HFFc6 (cell line): ENCODE measurements at places on chromosomes 16 and 17. TPM values are rescaled to one million over a fixed set of nuclear protein-coding genes. Genes with fewer than 3 reads are reported as not detected.

DNA sequence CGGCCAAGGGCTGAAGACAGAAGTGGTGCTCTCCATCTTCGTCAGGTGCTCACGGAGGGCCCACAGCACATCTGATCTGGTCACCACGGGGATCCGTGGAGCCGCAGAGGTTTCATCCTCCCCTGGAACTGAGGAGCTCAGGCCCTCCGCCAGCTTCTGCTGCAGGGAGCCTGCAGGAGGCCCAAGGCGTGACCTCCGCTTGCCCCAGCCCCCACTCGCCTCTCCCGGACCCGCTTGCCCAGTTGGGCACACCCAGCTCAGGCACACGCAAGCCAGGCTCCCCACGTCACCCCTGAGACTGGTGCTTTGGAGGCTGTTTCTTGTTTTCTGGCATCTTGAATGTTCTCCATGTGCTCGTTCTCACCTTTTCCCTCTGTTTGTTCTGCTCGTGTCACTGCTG is 39.4 kb upstream of the CHMP6 start:
- no peak for DNase-seq

DNA sequence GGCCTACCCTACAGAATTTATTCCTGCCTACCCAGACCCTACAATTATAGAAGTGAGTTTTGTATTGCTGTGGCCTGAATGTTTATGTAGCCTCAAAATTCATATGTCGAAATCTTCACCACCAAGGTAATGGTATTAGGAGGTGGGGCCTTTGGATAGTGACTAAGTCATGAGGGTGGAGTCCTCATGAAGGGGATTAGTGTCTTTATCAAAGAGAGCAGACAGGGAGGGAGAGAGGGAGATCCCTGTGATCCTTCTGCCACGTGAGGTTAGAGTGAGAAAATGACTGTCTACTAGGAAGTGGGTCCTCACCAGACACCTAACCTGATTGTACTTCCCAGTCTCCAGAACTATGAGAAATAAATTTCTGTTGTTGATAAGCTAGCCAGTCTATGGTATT is 981 bp upstream of the DUXB start:
- DNase-seq = no peak

GRCh38 chr16:28974007-28974436 is 556 bp upstream of the SPNS1 start:
- DNase-seq = peak; percentile 67

- DNase-seq = peak; percentile 70
These were observed 56.8 kb downstream of the HIC1 start for GRCh38 chr17:2111691-2112090.

GRCh38 chr16:23587726-23588125 is 8.4 kb downstream of the NDUFAB1 start:
- peak; percentile 92 for DNase-seq

DNA sequence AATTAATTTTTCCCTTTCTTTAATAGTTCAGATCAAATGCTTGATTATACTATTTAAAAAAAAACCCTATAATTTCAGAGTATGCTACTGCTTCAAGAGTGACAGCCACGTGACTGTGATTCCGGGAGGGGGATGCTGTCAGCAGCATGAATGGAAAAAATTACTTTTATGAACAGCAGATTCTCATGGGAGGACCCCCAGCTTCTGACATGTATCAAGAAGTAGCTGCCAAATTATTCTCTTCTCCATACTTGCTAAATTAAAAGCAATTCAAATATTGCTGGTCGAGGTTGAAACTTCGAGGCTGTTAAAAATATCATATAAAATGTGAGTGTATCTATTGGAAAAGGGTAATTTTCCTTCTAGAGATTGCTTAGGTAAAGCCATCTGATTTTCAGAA is 95.0 kb downstream of the HS3ST4 start:
- DNase-seq = no peak

Gene ALDH3A1
- total RNA-seq = not detected in 3 replicates

Gene PITPNM3
- total RNA-seq = 0.87 to 1.1 TPM (median 1.1 TPM) in 3 replicates

GRCh38 chr17:77592106-77592865 is 366.2 kb upstream of the TNRC6C start:
- DNase-seq = no peak

Gene PALB2
- 10.6 to 12.0 TPM (median 11.1 TPM) in 3 replicates for total RNA-seq

DNA sequence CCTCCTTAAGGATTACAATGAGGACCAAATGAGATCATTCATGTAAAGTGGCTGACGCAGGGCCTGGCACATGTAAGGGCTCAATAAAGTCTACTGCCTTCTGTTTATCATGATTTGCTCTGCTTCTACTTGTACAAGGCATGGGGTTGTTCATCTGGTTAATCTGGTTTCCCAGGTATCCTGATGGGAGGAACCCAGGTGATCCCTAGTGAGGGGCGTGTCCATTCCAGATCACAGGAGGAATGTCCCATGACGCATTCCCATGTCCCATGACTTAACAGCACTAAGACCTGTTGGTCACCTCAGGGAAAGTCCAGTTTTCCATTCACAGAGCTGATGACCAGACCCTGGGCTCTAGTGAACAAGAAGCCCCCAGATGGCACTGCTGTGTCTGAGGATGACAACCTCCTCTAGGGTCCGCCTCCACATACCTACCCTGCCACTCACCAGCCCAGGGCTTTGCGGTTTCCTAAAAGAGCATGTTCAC is 11.5 kb upstream of the TPPP3 start:
- DNase-seq = no peak

- peak; percentile 42 for DNase-seq
These were observed 21.4 kb upstream of the SPACA3 start for GRCh38 chr17:32970281-32970680.

DNA sequence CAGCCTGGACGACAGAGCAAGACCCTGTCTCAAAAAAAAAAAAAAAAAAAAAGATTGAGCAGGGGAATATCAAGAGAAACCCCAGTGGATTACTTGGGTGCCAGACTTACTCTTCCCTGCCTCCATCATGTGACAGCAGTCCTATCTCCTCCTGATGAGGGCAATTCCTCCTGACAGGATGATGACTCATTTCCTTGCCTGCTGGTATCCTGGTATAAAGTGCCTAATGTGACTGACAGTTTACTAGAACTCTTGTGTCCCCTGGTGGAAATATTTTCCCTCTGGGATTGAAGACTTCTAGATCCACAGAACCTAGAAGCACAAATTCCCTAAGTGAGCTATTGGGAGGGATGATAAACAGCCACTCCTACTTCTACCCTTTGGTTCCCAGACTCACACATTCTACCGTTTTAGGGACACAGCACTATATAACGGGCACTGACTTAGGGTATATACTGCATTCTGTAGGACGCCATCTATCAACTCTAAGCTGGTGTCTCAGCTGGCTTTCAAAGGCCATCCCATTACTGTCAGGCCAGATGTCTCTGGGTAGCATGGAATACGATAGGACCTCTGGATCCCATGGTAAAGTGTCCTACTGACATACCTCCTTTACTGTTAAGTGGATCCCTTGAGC is 114.6 kb upstream of the MED13 start:
- peak; percentile 64 for DNase-seq

Gene ITGAX
- total RNA-seq = not detected in 3 replicates

GRCh38 chr17:46773676-46774075 is 44.8 kb downstream of the WNT3 start:
- no peak for DNase-seq

- no peak for DNase-seq
These were observed 154.5 kb downstream of the CBLN1 start for GRCh38 chr16:49127103-49127502.

GRCh38 chr16:52708476-52708875 is 161.5 kb upstream of the TOX3 start:
- DNase-seq = no peak

GRCh38 chr17:72560303-72561247 is 439.8 kb downstream of the SOX9 start:
- DNase-seq = peak; percentile 21

Gene AP1G1
- total RNA-seq = 78.0 to 107 TPM (median 97.4 TPM) in 3 replicates

GRCh38 chr17:79991924-79992648 is 43.6 kb downstream of the TBC1D16 start:
- DNase-seq = no peak

DNA sequence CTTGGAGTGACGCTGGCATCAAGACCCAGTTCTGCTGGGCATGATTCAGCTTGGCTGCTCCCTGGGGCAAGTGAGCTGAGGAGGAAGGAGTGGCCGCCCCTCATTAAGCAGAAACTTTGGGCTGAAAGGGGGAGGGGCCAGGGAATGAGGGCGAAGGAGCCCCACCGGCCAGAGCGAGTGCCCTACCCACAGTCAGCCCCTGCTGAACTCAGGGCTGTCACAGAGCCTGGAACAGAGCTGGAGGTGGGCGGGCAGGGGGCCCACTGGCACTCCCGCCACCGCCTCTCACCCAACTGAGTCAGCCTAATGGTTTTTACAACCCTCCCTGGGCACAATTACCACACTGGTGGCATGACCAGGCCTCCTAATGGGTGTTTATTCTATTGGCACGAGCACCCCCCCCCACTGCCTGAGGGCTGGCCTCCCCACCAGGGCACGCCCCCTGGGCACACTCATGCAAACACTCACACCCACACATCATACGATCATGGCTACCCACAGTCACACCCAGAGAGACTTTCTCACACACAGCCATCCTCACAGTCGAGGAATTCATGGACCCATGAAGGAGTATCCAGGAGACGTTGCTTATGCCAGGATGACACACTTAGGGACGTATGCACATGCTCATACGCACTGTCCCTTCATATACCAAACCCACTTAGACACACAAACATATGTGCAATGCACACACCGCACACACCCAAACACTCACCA is 19.2 kb downstream of the UNC119 start:
- no peak for DNase-seq

DNA sequence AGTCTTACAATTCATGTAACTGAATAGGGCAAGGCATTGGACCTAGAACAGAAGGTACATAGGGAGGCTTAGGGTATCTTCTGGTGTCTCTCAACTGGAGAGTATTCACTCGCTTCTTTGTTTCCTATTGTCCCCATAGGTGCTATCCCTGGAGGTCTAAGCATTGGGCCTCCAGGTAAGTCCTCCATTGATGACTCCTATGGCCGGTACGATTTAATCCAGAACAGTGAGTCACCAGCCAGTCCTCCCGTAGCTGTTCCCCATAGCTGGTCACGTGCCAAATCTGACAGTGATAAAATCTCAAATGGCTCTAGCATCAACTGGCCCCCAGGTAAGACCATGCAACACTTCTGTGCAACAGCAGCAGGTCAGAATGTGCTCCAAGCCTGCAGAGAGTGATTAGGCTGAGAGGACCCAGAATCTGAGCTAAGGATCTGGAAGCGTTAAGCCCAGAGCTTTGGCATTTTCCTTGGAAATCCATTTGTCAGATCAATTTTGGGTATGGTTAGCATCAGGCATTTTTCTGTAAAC is 35.7 kb downstream of the TMC6 start:
- no peak for DNase-seq

Gene SLC47A2
- not detected in 3 replicates for total RNA-seq

Gene OR1F1
- total RNA-seq = not detected in 3 replicates

Gene TNRC6A
- 31.0 to 41.0 TPM (median 34.3 TPM) in 3 replicates for total RNA-seq

- DNase-seq = no peak
These were observed 30.6 kb upstream of the MAP3K14 start for GRCh38 chr17:45347444-45347843.

- DNase-seq = no peak
These were observed 6.9 kb downstream of the ZNF205 start for GRCh38 chr16:3119286-3119685.

Gene CBX2
- 1.3 to 1.6 TPM (median 1.3 TPM) in 3 replicates for total RNA-seq

- no peak for DNase-seq
These were observed 1.1 kb upstream of the PKMYT1 start for GRCh38 chr16:2981177-2981898.

Gene C16orf89
- total RNA-seq = not detected in 3 replicates

DNA sequence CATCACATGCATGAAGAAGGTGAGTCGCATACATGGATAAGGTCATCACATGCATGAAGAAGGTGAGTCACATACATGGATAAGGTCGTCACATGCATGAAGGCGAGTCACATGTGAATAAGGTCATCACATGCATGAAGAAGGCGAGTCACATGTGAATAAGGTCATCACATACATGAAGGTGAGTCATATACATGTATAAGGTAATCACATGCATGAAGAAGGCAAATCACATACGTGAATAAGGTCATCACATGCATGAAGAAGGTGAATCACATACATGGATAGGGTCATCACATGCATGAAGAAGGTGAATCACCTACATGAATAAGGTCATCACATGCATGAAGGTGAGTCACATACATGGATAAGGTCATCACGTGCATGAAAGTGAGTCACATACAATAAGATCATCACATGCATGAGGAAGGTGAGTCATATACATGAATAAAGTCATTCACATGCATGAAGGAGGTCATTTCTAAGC is 105.1 kb upstream of the SDK2 start:
- DNase-seq = no peak

Gene UTS2R
- total RNA-seq = not detected in 3 replicates

Gene CDK5R1
- total RNA-seq = 1.3 to 1.8 TPM (median 1.4 TPM) in 3 replicates
